Skin of body (tissue), 3 donors: ENCODE measurements at places on chromosomes 7 and 10. TPM values are rescaled to one million over a fixed set of nuclear protein-coding genes. Genes with fewer than 3 reads are reported as not detected.

CUBN gene
- 18.1 TPM for total RNA-seq

PITRM1 gene
- total RNA-seq: 42.9 TPM

THSD7A gene
- total RNA-seq: 6.9 TPM

- DNase-seq: peak; percentile 42
Observed at GRCh38 chr7:2635810-2636701, 4.3 kb downstream of the TTYH3 start.

GRCh38 chr10:122276611-122277208 lies 5.6 kb downstream of the BTBD16 start:
- DNase-seq: no peak

DNA sequence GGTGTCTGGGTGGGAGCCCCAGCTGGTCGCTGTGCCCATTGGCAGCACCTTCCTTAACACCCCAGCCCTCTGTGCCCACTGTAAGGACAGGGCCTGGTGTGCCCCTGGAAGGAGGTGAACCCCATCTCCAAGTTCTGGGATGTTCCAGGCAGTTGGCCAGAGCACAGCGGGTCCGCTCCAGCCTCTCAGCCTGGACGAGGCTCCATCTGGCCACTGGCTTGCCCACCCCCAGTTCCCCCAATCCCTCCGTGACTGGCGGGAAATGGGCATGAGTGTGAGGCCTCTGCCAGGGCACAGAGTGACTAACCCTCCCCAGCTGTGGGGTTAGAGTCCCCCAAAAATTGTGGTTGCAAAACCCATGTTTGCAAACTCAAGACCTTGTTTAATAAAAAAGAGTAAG lies 15.6 kb downstream of the GRIFIN start:
- DNase-seq: no peak

GRCh38 chr7:28001896-28002295 lies 178.7 kb downstream of the JAZF1 start:
- DNase-seq: no peak

GRCh38 chr7:134721171-134721570 lies 58.3 kb upstream of the CALD1 start:
- DNase-seq: no peak

DNA sequence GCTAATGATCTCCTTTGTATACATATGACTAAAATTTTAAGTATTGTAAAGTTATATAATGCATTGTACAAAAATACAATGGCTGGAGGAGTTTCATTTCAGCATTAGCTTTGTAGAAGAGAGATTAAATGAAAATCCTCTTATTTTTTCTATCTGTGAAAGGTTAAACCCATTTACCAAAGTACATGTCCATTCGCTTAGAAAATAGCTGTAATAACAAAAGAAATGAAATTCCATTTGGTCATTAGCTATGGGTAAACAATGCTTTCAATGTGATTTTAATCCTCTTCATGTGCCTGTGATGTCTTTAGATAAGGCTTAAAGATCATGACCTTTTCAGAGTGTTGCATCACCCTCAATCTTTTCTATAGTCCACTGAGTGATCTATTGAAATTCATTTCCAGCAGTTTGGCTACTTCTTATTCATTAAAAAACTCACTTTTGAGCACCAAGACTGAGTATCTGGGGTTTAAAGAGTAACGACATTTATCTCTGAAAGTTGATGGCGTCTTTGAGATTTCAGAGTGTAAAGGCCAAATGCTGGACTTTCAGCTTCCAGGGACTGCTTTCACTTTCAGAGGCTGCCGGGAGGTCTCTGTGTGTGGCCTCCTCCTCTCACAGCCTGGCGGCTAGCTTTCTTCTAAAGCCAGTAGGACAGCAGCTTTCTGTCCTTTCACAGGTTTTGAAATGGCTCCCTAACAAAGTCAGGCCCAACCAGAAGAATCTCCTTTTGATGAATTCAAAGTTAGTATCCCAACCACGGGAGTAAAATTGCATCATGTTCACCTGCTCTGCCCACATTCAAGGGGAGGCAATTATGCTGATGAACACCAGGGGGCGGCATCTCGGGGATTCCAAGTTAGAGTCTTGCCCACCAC lies 701.4 kb upstream of the COBL start:
- no peak for DNase-seq
